AG10803 (cell line): ENCODE measurements at places on chromosomes 6 and 20.

DNA sequence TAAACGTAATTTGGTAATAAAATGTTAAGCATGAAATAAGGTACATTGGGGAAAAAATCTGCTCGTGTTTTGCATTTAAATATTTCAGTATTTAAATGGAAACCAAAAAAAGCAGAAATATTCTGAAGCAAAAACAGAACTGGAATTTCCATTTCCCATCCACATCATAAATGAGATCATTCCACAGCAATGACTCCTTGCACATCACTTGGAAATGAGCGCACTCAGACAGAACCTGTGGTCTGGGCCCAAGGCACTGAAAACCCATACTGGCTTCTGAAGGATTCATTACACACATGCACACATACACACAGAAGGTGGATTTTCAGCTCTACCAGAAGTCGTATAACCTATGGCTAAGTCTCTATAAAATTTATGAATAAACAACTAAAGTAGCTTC is 174.8 kb downstream of the IBTK start:
- peak; percentile 86 for DNase-seq

GRCh38 chr6:36550473-36551000 is 3.3 kb upstream of the STK38 start:
- no peak for DNase-seq

DNA sequence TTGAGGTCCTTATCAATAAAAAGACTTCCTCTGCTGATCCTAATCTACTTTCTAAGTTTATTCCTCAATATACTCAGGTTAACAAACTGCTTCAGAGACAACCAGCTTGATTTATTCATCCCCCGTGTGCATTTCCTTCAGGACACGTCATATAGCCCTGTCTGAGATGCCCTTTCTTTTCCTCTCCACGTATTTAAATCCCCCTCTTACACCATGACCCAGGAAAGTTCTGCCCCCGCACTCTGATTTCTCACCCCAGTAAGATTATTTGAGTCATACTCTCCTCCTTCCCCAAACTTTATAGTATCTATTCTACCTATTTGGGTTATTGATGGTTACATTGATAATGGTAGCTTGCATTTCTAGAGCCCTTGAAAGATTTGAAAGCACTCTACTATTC is 9.8 kb upstream of the CGA start:
- no peak for DNase-seq

- DNase-seq = no peak
Measured at GRCh38 chr6:142323377-142323776, 21.6 kb downstream of the ADGRG6 start.

GRCh38 chr6:70985156-70985555 is 28.3 kb upstream of the B3GAT2 start:
- no peak for DNase-seq

DNA sequence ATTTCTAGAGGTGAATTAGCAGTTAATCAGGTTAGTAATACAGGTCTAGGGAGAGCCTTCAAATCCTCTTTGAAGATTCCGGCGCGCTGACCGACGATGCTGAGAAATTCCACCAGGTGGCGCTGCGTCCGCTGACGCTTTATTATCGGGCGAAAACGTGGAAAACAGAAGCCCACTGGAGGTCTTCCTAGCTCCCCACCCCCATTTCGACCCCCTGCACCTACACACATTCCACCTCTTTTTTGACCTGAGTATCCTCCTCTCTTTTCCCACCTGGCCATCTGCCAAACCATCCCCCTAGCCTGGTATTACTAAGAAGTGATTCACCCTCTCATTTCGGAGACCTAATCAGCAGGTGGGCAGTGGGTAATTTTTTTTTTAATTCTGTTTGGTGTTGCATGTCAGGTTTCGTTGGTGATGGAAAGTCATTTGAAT is 65.4 kb upstream of the RIN2 start:
- peak; percentile 25 for DNase-seq

GRCh38 chr6:31837369-31838113 is 10.0 kb downstream of the HSPA1B start:
- DNase-seq = no peak

DNA sequence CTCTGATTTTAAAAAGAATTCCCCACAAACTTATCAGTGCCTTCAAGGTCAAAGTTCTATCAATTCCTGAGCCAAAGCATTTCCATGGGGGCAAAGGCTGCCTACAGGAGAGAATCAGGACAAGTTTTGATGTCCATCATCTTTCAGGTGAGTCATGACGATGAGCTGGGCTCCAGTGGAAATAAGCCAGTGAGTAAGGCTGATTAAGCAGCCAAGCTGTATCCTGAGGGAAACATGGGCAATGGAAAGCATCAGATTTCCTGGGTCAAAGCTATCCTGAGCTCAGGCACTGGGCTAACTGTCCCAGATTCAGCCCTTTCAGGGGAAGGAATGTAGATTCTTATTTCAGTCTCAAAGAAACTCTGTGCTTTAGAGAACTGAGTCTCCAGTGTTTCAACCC is 377.4 kb downstream of the CD109 start:
- peak; percentile 70 for DNase-seq

DNA sequence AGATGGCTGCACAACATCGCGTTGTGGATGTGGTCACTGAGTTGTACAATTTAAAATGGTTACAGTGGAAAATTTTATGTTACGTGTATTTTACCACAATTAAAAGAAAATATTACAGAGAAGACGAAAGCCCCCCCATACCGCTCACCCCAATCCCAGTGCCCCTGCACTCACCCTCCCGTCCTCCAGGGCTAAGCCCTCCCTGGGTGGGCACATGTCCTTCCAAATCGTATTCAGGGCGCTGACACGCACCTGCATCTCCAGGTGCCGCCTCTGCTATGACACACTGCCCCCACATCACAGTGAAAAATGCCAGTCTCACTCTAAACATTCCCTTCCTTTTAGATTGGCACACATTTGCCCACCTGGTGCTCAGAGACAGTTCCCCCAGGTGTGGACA is 49.4 kb downstream of the PSMG4 start:
- no peak for DNase-seq

DNA sequence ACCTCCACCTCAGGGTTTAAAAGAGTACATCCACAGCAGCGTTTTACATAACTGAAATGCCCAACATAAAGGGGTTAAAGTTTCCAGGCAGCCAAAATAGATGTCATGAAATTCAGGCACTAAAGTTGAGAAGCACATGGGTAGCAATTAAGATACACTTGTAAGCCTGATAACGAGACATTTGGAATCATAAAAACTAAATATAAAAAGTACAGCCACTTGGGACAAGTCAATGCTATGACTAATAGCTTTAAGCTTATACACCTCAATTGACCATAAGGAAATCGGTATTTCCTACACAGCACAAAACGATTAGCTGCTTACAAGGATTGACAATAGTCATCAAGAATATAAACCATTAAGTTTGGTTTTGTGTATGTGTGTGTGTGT is 11.8 kb downstream of the LOC128125822 start:
- DNase-seq = no peak

- no peak for DNase-seq
Measured at GRCh38 chr6:79842376-79843040, 104.8 kb downstream of the ELOVL4 start.

- no peak for DNase-seq
Measured at GRCh38 chr6:41470029-41470330, 76.2 kb upstream of the FOXP4 start.

- peak; percentile 92 for DNase-seq
Measured at GRCh38 chr6:90219209-90219985, 77.2 kb downstream of the BACH2 start.

- DNase-seq = no peak
Measured at GRCh38 chr20:51135926-51136715, 113.2 kb upstream of the KCNG1 start.

DNA sequence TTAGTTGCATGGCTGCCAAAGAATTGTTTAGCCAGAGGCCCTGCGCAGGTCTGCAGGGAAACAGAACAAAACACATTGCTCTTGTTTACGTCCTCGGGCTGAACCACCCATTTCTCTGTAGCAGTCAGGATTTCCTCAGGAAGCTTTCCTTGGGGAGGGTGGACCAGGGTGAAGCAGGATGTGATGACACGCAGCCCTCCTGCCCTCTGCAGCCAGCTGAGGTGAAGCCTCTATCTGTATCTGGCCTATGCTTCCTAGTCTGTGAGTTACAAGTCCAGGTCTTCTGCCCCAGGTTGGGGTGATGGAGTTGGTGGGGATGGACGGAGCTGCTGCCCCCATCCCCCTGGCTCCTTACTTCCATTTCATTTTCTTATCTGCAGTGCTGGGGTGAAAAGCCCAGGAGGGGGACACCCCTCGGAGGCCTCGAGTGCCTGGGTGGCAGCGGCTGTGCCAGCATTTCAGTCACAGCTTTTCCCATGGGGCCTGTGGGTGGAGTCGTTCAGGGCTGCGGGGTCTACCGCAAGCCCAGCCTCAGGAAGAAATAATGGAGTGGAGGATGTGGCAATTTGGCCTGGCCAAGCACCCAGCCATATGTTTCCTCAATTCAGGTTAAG is 24.9 kb downstream of the SASH1 start:
- DNase-seq = peak; percentile 60

GRCh38 chr20:61608275-61609085 is 356.4 kb downstream of the CDH4 start:
- no peak for DNase-seq

DNA sequence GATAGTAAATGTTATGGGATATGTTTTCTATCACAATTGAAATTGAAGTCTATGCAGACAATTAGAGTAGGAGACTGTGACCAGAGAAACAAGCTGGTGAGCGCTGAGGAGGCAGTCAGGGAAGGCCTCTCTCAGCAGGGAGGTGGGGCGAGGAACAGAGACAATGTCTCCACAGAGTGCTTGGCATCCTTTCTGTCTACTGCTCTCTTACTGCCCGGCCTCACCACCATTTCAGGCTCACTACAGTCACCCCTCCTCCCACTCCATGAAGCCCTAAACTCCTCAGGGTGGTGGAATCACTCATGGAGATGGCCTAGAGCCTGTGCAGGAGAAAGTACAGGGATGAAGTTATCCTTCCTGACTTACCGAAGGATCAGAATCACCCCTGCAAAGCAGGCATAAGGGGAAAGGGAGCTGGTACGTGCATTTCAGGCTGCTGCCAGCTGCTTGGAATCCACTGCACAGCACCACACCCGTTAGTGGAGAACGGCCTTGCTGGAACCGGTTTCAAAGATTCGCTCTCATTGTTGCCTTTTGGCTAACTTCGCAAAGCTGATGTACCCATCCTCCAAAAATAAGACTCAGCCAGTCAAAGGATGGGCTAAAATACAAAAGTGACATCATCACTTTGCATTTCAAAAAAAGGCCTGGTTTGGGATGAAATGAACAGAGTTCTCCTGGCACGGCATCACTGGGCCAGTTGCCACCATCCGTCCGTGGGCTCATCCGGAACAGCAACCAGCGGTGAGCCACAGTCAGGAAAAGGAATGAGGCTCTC is 67.3 kb downstream of the SLC22A23 start:
- peak; percentile 96 for DNase-seq

DNA sequence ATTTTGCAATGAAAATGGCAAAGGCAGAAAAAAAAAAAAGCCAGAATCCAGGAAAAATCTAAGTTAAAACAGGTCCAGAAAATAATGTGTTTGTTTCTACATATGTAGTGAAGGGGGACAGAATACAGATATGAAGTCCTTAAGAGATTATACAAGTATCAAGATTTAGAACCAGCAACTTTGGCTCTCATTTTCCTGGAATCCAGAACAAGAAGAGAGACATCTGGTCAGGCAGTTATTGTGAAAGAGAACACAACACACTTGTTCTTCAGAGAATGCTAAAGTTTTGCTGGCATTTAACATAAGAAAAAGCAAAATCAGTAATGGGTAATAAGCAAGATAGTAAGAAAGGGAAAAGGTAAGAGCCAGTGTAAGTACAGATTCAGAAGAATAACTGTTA is 21.1 kb downstream of the BAG2 start:
- DNase-seq = peak; percentile 67

DNA sequence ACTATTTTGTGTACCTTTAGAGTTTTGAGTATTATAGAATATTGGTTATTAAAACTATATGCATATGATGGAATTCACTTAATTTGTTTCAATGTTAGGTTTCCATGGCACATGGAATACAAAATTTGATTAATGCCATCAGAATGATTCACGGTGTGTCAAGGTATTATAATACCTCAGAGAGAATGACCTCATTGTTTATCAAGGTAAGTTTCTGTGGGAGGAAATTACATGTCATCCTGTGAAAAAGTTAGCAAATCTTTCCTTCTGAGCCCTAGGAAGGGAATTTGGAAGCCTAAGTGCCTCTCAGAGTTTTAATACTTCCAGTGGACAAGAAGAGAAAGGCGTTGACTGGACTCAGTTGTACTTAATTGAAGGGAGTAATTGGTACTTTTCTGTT is 40.8 kb downstream of the DNAH8 start:
- no peak for DNase-seq

GRCh38 chr20:17858450-17859001 is 110.1 kb downstream of the SNX5 start:
- no peak for DNase-seq
